Skin of body (tissue), 3 donors: ENCODE measurements at places on chromosomes 4 and X. TPM values are rescaled to one million over a fixed set of nuclear protein-coding genes. Genes with fewer than 3 reads are reported as not detected.

Gene PNCK
- 0.99 TPM for total RNA-seq

Gene FGD1
- 4.6 TPM for total RNA-seq

Gene RIPPLY1
- total RNA-seq = not detected

Gene XK
- total RNA-seq = 5.9 TPM

Gene USP17L11
- not detected for total RNA-seq

Gene RNF128
- total RNA-seq = 4.2 TPM

Gene ZAR1
- total RNA-seq = 0.20 TPM
